ENCODE measurements at places on chromosomes 6 and 20. TPM values are rescaled to one million over a fixed set of nuclear protein-coding genes. Genes with fewer than 3 reads are reported as not detected.
A peak's percentile ranks its signal among the peaks of the same experiment; 100 is the strongest.

GRCh38 chr6:45742591-45742990 lies 273.1 kb downstream of the CLIC5 start:
- no peaks in the 10 kb centered on the region for H3K27me3 ChIP-seq
- no peaks in the 10 kb centered on the region for H3K36me3 ChIP-seq
- no peak overlapping the region for H3K27ac ChIP-seq
- no peak for DNase-seq
- no peak overlapping the region for H3K4me3 ChIP-seq
- H3K4me1 ChIP-seq = peaks cover 10% of the 10 kb centered on the region

DNA sequence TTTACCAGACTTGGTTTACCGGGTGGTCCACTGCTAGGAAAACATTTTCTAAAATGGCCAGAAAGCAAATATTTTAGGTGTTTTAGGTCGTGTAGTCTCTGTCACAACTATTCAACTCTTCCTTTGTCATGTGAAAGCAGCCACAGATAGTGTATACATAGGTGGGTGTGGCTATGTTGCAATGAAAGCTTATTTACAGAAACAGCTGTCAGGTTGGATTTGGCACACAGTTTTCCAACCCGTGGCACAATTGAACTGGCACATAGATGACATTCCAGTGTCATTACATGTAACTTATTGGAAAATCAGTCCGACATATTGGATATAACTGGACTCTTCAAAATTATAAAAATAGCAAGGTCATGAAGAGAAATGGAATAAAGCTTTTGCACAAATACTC lies 68.9 kb upstream of the KCNQ5 start:
- no peaks in the 10 kb centered on the region for H3K4me1 ChIP-seq
- no peak overlapping the region for H3K27ac ChIP-seq
- no peaks in the 10 kb centered on the region for H3K27me3 ChIP-seq
- H3K36me3 ChIP-seq = no peaks in the 10 kb centered on the region
- DNase-seq = no peak

DNA sequence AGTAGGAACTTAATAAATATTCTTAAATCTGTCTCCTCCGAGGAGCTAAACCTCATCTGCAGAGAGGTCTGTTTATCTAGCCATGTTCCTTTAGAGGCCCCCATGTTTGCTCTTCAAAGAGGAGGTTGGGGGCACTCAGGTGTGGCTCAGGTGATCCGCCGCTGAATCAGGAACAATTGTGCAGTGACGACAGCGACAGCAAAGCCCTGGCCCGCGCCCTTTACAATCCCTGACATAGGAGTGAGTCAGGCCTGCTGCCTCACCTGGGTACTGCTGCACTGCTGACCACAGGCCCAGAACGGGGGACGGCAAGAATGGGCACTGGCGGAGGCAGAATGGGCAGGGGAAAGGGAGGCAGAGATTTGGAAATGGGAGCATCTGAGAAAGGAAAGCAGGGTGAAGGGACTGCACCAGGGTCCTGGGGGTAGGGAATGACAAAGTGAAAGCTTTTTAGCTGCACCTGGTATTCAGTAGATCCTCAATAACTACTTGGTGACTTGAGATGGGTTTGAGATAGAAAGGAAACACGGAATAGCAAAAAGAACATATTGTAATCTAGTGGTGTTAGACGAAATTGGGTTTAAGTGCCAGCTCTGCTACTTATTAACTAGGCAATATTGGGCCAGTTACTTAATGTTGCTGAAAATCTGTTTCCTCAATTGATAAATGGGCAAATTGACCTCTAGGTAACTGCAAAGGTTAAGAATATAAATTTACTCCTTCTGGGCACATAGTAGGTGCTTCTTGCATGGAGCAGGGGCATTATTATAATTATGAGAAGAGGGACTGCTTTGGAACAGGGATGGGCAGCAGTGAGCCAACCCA lies 5.4 kb upstream of the IER3 start:
- no peaks in the 10 kb centered on the region for H3K27me3 ChIP-seq
- no peaks in the 10 kb centered on the region for H3K36me3 ChIP-seq
- H3K4me3 ChIP-seq = no peak overlapping the region
- H3K27ac ChIP-seq = no peak overlapping the region

DNA sequence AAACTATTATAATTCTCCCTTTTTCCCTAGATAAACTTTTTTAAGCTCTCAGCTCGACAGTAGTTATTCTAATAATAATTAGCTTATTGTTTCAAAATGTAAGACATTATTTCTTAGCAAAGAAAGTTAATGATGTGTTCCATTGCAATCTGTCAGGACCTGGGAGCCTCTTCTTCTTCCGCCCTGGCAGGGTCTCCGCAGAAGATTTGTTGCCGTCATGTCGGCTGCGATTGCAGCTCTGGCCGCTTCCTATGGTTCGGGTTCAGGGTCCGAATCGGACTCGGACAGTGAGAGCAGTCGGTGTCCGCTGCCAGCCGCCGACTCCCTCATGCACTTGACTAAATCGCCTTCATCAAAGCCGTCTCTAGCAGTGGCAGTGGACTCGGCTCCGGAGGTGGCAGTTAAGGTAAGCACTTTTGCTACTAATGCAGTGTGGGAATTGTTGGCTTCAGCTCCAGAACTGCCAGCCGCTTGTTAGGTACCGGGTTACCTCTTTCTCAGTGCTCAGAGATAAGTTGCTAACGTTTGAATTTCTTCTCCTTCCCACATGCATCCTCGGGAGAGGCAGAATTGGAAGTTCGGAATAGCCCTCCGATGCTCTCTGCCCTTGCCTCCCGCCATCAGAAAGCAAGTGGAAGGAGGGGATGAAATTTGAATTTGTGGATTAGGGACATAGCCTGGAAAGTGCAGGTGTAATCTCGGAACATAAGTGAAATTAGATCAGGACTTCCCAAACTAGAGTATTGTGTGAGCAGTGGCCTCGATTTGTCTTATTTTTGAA lies at the start of gene CDC40:
Gene CDC40, plus strand, starts transcription at position 200 of the 781 bp plus-strand sequence. Its CDS starts 18 bp downstream, at position 218.
- DNase-seq = peak; percentile 28
- peaks cover 6% of the 10 kb centered on the region for H3K27me3 ChIP-seq
- H3K36me3 ChIP-seq = no peaks in the 10 kb centered on the region

DNA sequence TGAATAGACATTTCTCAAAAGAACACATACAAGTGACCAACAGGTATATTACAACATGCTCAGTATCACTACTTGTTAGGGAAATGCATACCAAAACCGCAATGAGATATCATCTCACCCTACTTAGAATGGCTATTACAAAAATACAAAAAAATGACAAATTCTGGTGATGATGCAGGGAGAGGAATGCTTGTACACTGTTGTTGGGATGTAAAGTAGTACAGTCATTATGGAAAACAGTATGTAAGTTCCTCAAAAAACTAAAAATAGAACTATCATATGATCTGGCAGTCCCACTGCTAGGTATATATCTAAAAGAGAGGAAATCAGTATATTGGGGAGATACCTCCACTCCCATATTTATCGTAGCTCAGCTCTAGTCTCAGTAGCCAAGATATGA lies 10.9 kb upstream of the SLC17A5 start:
- H3K36me3 ChIP-seq = no peaks in the 10 kb centered on the region
- H3K27ac ChIP-seq = no peak overlapping the region
- no peak overlapping the region for H3K4me3 ChIP-seq
- H3K4me1 ChIP-seq = no peaks in the 10 kb centered on the region
- DNase-seq = no peak

DNA sequence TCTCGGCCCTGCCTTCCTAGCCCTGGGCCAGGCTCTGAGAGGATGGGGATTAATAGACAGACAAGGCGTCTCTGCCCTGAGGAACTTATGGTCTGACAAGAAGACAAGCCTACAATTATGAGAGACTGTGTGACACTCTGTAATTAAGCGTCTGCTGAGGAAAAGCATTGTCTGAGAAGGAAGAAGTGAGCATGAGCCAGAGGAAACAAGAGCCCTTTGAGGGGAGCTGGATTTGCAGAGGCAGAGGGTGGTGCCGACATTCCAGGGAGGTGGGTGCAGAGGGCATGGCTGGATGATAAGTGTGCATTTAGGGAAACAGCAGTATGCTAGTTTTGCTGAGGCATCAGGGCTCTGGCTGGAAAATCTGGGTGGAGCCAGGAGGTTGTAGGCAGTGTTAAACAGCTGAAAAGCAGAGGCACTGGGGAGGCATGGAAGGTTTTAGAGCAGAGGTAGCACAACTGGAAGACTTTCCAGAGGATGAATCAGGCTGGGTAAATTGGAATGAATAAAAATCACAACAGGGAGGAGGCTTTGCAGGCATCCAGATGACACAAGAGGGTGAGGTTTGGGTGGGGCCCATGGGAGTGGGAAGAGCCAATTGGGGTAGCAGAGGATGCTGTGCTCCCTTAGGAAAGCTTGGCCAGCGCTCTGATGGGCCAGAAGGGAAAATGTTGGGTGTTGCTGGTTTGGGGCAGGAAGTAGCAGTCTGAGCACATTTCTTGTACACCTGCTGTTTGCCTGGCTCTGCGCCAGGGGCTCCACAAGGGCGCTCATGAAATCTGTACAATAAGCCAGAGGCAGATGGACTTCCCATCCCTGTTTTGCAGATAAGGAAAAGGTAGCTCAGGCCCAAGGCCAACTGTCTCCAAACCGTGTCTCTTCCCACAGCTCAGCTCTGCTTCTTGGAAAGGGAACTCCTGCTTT lies 74.0 kb upstream of the MYL9 start:
- peaks cover 92% of the 10 kb centered on the region for H3K4me1 ChIP-seq
- no peaks in the 10 kb centered on the region for H3K27me3 ChIP-seq
- DNase-seq = no peak
- no peaks in the 10 kb centered on the region for H3K36me3 ChIP-seq
- H3K27ac ChIP-seq = peak overlapping the region; percentile 100
- H3K4me3 ChIP-seq = no peak overlapping the region

DNA sequence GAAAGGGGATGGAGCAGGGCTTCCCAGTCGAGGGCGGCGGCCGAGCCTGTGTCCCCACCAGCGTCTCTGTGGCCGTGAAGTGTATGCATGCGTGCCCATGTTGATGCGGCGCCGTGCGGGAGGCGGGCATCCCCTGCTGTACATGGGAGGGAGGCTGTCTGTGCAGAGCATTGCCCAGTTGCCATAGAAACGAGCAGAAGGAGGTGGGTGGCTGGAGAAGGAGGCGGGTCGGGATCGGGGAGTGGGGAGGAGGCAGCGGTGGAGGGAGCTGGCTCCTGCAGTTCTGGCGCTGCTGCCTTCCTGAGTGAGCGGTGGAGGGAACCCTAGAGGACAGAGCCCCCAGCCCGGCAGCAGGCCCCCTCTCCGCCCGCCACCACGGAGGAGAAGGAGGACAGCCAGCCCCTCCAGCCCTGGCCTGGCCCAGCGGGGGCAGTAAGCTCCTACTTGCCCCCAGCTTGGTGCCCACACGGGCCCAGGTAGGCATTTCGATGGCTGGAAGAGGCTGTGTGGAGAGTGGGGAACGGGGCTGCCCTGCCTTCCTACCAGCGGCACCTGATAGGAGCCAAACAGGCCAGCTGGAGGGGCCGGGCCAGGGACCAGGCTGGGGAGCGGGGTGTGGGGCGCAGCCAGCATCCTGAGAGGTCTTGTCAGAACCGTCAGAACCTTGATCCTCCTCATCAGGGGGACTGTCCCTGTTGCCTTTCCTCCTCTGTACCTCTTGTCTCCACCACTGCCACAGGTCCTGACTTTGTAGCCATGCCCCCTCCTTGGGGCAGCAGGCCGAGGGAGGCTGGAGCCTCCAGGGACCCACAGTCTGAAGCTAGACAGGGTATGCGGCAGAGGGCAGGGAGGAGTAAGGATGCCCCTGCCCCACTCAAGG lies 41.3 kb downstream of the SPDEF start:
- H3K27me3 ChIP-seq = peaks cover 10% of the 10 kb centered on the region
- no peaks in the 10 kb centered on the region for H3K36me3 ChIP-seq
- H3K27ac ChIP-seq = no peak overlapping the region
- H3K4me3 ChIP-seq = no peak overlapping the region
- no peak for DNase-seq
- no peaks in the 10 kb centered on the region for H3K4me1 ChIP-seq

DNA sequence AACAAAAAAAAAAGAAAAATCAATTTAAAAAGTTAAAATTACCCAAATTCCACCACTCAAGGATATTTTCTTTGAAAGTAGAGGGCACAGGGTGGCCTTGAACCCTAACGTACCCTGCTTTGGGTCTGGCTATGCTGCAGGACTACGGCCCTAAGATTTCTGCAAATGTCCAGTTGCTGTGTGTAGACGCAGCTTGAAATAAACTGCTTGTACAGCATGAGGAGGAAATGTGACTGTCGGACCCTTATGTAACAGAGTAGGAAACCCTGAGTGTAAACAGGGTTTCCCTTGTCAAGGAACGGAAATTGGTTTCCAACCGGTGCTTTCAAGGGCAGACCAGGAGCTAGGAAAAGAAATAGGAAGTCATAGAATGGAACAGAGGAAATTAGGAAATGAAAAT lies 60.7 kb upstream of the SHLD1 start:
- H3K4me1 ChIP-seq = no peaks in the 10 kb centered on the region
- H3K27ac ChIP-seq = no peak overlapping the region
- no peak overlapping the region for H3K4me3 ChIP-seq
- no peaks in the 10 kb centered on the region for H3K27me3 ChIP-seq
- no peak for DNase-seq

DNA sequence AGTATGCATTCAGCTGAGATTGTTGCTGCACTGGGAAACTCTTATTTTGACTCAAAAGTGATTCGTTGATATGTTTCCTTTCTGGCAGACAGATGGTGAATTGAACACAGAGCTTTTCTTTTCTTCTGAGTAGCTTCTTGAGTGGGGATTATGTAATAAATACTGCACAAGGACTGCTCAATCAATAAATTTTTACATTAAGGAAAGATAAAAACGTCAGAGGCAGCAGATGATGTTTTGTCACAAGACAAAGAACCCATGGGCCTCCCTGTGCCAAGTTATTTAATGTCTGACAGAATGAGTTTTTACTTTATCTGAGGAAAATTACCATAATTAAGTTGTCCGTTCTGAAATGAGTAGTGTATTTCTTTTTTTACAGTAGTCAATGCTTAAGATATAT lies 460.3 kb downstream of the UTRN start:
- no peak overlapping the region for H3K27ac ChIP-seq
- H3K36me3 ChIP-seq = no peaks in the 10 kb centered on the region
- H3K4me3 ChIP-seq = no peak overlapping the region
- DNase-seq = no peak

- H3K4me1 ChIP-seq = no peaks in the 10 kb centered on the region
- H3K4me3 ChIP-seq = no peak overlapping the region
These were observed 638.4 kb downstream of the MAFB start for GRCh38 chr20:40050596-40050995.

- DNase-seq = no peak
- no peaks in the 10 kb centered on the region for H3K27me3 ChIP-seq
- no peak overlapping the region for H3K27ac ChIP-seq
- no peaks in the 10 kb centered on the region for H3K4me1 ChIP-seq
- H3K4me3 ChIP-seq = no peak overlapping the region
- H3K36me3 ChIP-seq = no peaks in the 10 kb centered on the region
These were observed 279.3 kb downstream of the PRKN start for GRCh38 chr6:162448294-162448693.

DNA sequence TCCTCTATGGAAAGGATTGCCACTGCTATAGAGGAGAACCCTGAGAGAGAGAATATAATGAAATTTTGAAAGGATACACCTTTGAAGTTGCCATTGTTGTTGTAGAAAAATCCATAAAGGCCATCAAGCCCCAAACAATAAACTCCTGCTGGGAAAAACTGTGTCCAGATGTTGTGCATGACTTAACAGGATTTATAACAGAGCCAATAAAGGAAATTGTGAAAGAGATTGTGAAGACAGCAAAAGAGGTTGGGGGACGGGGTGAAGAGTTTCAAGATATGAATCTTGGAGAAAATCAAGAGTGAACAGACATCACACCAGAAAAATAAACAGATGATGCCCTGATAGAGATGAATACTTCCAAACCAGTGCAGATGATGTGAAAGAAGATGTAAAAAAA lies 396.4 kb downstream of the BCKDHB start:
- no peaks in the 10 kb centered on the region for H3K27me3 ChIP-seq
- H3K36me3 ChIP-seq = no peaks in the 10 kb centered on the region
- no peak for DNase-seq

Gene TREML1
- not detected for total RNA-seq

Gene CST2
- not detected for total RNA-seq

Gene C20orf204
- total RNA-seq = 0.66 TPM

Gene TREM1
- not detected for total RNA-seq

Gene ZSCAN16
- 3.3 TPM for total RNA-seq

Gene COL20A1
- total RNA-seq = not detected

Gene OXT
- total RNA-seq = not detected

Gene ADGRF1
- total RNA-seq = not detected

All from gastrocnemius medialis (tissue), 4 donors.